ENCODE measurements at places on chromosomes 2 and 18.

DNA sequence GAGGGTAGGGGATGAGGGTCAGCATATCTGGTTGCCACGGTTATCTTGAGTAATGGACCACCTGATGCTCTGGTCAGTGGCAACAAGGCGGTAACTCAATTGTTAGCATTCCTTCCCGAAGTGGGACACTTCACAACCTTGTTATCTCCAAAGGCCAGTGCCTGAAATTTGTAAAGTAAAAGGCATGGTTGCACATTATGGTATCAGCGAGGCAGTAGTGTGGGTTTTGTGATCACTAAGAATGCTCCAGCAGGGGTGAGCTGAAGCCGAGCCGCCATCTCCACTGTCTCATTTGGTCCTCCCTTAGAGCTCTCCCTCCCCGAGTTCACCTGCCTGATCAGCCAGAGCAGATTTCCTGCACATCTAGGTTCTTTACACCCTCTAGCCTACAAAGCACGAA lies 50.5 kb upstream of the LGALSL start:
- DNase-seq, result no peak

DNA sequence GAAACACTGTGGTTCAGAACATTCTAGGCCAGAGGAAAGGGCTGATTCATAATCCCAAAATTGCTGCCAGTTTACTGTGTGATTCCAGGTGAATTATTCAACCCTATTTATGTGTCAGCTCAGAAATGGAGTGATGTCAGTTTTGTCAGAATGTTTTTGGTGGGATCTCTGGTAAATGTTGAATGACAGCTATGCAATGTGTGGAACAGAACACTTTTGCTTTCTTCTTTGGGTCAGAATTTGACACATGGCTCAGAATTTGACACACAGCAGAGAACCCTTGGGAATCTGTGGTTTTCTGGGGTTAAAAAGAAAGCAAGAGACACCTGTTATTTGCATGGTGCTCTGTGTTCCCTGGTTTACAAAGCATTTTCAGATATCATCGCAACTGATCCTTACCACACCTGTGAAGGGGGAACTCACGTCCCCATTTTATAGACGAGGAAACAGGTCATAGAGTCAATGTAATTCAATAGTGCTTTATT lies 1.6 kb upstream of the MTA3 start:
- no peak for DNase-seq

- DNase-seq, result no peak
These were observed 1.2 kb downstream of the LRP2 start for GRCh38 chr2:169360984-169361705.

- DNase-seq, result no peak
These were observed 383.1 kb upstream of the TNP1 start for GRCh38 chr2:217242947-217243346.

DNA sequence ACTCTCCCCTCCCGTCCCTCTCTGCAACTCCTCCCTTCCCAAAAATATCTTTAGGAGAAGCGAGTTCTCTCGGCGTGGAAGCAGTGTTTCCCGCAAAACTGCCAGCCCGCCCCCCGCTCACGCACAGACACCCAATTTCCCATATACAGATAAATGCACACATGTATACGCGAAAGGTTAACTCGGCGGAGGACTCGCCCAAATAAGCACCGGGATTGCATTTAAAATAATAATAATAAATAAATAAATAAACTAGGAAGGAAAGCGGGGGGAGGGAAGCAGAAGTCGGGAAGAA lies 70.0 kb upstream of the PSMD14 start:
- no peak for DNase-seq

GRCh38 chr2:181812106-181812743 lies 79.3 kb upstream of the ITPRID2 start:
- no peak for DNase-seq

DNA sequence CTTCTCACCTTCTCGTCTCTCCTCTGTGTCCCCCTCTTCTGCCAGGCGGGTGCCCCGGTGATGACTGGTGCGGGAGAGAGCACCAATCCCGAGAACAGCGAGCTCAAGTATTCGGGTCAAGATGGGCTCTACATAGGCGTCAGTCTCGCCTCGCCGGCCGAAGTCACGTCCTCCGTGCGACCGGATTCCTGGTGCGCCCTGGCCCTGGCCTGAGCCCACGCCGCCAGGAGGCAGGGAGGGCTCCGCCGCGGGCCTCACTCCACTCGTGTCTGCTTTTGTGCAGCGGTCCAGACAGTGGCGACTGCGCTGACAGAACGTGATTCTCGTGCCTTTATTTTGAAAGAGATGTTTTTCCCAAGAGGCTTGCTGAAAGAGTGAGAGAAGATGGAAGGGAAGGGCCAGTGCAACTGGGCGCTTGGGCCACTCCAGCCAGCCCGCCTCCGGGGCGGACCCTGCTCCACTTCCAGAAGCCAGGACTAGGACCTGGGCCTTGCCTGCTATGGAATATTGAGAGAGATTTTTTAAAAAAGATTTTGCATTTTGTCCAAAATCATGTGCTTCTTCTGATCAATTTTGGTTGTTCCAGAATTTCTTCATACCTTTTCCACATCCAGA lies 31.3 kb downstream of the GATA6 start:
- DNase-seq, result no peak

- peak; percentile 77 for DNase-seq
These were observed at the start of gene RAB27B for GRCh38 chr18:54828281-54828881. TSS of gene RAB27B (plus strand) at chr18:54828477. CDS start at chr18:54877586, 49,109 bp downstream.

DNA sequence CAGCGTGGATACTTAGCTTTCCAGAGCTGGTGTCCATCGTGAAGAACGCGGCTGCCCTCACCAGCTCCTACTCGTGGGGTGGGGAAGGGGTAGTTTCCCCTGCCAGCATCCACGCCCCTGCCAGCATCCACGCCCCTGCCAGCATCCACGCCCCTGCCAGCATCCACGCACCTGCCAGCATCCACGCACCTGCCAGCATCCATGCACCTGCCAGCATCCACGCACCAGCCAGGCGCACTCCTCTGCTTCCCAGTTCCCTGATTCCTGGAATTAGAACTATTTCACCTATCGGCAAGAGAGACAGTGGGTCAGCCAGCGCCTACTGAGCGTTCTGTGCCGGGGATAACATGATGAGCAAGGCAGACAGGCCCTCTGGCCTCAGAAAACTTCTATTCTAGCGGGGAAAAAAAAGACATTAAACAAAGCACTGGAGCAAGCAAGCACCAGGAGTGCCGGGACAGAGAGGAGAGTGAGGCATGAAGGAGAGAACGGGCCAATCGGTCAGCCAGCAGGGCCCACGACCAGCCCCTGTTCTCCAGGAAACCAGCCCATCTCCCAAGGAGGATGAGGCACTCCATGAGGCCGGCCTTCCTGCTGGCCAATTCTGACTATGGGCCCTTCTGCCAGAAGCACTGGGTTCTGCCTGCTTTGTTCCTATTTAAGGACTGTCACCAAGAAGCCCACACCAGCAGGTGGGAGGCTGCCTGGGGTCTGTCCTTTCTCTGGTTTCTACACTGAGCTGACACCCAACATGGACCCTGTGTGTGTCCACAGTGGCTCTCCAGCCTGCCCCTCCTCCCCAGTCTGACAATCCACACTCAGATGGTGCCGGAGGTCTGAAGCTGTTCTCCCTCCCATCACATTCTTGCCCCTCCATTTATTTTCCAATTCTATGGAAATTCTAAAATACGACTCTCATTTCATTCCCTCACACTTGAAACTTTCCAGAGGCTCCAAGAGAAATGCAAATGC lies 78.4 kb upstream of the SALL3 start:
- no peak for DNase-seq

DNA sequence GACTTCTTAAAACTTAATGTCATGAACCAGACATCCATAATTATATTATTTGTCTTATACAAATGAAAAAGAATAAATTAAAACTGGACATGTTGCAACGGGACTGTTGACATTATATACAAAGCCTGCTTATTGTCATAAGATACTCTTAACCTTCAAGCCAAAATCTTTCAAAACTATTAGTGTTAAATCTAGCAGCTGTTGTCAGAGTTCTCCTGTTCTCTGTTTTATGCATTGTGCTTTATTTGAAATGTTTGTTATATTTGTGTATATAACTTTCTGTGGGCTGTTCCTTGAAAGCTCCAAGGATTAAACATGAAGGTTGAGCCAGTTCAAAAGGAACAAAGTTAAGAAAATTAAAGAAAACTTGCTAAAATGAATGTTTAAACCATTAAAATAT lies 335.5 kb upstream of the NT5C1B start:
- no peak for DNase-seq

GRCh38 chr2:185859506-185859905 lies 120.9 kb downstream of the FSIP2 start:
- no peak for DNase-seq

GRCh38 chr18:21489119-21489750 lies 111.3 kb downstream of the ESCO1 start:
- DNase-seq, result peak; percentile 37

GRCh38 chr2:218375212-218375611 lies 6.9 kb upstream of the SLC11A1 start:
- DNase-seq, result no peak

- DNase-seq, result no peak
These were observed 197.5 kb upstream of the ARL4C start for GRCh38 chr2:234694244-234695013.

DNA sequence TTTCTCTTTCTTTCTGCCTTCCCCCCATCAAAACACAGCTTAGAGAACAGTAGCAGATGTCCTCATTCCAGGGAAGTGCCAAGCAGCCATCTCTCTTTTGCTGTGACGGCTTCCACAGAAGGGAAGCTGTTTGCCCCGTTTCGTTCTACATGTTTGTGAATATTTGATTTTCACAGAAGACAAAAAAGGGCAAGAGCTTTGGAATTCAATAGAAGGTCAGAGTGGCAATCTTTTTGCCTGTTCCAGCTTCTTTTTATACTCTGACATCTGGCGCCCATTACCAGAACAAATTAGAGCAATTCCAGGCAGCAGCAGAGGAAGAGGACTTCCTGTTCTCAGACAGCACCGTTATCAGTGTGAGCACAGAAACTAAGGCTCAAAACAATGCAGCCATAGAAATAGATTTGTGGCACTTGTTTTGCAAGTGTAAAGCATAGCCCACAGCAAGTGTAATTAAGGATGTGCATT lies 79.0 kb upstream of the CDH19 start:
- no peak for DNase-seq

- DNase-seq, result no peak
These were observed 10.2 kb upstream of the CABYR start for GRCh38 chr18:24128700-24129099.

- DNase-seq, result no peak
These were observed 8.8 kb upstream of the TTLL4 start for GRCh38 chr2:218701806-218702205.

DNA sequence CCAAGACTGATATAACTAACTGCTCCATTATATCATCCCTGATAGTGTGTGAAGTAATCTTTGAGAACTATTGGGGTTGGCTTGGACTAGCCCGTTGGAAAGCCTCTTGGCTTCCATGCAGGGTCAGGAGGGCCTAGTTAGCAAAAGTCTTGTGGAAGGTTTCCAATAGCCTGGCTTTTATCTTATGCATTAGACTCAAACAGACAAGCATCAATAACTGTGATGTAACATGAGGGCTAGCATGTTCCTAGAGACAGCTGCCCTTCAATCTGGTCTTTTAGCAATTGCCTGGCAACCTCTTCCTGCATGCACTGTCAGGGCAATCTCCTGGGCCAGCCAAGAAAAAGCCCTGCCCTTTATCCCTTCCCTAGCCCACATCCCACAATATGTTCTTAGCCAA lies 18.2 kb downstream of the SLC8A1 start:
- DNase-seq, result no peak

- no peak for DNase-seq
These were observed 49.5 kb upstream of the POLE4 start for GRCh38 chr2:74908748-74909444.

DNA sequence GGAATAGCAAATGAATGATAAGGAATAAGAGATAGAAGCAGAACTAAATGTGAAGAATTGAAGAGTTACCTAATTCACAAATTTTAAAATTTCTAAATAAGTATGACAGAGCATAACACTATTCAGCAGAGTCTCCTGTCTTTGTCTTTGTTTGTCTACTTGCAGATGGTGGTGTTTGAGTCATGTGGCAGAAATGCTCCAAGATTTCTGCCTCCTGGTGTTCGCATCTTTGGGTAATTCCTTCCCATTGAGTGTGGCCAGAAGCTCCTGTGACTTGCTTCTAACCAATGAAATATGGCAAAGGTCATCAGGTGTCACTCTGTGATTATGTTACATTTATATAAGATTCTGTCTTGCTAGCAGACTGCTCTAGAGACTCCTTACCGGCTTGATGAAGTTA lies 45.6 kb upstream of the GALNT3 start:
- DNase-seq, result no peak

- no peak for DNase-seq
These were observed 22.7 kb upstream of the NCK2 start for GRCh38 chr2:105721991-105722511.

- no peak for DNase-seq
These were observed 13.2 kb downstream of the MAP4K4 start for GRCh38 chr2:101710471-101711318.

DNA sequence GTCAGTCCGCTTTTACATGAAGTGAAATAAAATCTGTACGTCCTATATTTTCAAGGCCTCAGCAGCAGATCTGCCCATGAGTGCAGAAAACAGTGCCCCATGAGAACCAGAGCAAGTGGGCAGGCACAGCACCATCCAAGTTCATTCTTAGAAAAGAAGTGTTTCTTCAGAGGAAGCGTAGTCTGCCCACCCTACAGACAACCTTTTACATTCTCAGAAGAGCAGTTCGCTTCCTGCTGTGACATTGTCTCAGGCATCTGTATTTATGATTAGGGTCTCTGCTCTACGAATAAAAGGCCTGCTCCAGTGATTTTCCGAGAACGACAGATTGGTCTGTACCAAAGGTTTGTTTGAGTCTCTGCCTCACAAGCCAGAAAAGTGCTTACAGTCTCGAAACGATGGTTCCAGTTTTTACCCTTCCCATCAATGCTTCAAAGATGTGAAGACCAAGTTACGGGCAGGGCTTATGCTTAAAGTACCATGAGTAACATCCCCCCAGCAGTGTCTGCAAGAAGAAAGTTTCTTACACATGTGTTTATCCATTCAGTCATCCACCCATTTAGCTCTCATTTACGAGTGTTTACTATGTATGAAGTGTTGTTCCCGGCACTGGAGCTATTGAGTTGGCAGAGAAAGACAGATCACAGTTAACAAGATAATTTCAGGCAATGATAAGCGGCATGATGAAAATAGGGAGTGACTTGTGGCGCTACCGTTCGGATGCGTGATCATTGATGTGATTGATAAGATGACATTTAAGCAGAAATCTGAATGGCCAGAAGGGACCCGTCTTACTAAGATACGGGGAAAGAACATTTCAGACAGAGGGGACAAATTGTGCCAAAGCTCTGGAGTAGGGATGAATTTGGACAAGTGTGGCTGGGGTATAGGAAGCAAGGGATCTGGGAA lies 31.4 kb upstream of the CTLA4 start:
- no peak for DNase-seq

DNA sequence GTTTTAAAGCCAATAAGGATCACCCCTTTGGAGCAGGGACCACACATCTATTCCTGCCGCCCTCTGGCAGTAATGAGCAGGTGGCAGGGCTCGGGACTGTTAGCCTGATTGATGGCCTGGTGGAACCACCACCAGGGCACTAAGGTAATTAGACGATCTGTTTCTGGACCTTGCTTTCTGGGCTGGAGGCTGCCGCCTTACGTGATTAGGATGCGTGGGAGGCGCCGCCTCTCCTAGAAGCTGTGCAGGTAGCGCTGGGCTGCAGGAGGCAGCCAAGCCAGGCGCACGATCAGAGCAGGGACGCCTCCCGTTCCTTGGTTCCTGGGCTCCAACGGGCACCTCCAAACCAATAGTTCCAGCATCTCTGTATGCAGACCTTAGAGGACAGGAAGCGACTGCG lies 242.6 kb upstream of the RAB12 start:
- no peak for DNase-seq

- DNase-seq, result no peak
These were observed 358.2 kb downstream of the RBM43 start for GRCh38 chr2:150903461-150903860.
